ENCODE measurements at places on chromosomes 6 and 20.

GRCh38 chr20:21511485-21511849 is 2.4 kb downstream of the NKX2-2 start:
- DNase-seq: no peak

- no peak for DNase-seq
Measured at GRCh38 chr6:153957394-153957793, 81.6 kb upstream of the OPRM1 start.

DNA sequence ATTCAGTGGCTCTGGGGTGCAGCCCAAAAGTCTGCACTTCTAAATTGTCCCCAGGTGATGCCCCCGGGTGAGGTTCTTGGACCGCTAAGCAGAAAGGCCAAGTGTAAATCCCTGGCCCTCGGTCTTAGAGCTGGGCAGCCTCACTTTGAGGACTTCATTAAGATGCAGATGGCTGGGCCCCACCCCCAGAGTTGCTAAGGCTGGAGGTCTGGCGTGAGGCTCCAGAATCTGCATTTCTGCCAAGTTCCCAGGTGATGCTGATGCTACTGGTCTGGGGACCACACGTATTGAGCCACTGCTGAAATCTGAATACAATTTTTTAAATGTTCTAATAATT is 735 bp upstream of the SLC23A2 start:
- no peak for DNase-seq

DNA sequence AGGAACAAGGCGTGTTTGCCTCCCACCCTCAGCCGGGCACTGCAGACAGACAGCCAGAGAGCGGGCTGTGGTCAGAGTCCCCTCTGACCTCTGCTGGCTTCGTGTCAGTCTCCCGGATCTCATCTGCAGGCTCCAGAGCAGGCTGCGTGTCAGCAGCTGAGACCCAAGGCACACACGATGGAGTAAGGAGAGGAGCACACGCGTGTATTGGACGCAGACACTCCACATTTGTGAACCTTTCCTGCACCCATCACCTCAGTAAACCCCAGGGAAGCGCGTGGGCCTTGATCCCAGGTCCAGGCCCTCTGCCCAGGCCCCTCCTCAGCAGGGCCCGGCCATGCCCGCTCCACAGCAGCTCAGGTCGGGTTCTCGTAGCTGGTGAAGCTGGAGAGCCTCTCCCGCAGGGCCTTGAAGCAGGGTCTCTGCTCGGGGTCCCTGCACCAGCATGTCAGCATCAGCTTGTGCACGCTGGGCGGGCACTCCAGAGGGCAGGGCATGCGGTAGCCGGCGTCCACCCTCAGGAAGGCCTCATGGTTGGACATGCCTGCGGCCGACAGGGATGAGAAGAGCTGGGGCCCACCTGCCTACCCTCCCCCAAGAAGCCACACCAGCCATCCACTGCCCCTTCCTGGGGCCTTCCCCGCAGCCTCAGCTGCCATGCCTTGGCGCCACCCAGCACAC is 7.9 kb downstream of the PTK6 start:
- DNase-seq: no peak

- no peak for DNase-seq
Measured at GRCh38 chr6:77543601-77544000, 80.3 kb upstream of the HTR1B start.

- no peak for DNase-seq
Measured at GRCh38 chr6:33192671-33193602, 670 bp upstream of the COL11A2 start.

GRCh38 chr6:44335631-44336030 is 6.8 kb upstream of the SPATS1 start:
- no peak for DNase-seq

Data from mesenteric fat pad (tissue), 1 donor.